HCT116 (cell line): ENCODE measurements at places on chromosomes 3 and 15. TPM values are rescaled to one million over a fixed set of nuclear protein-coding genes. Genes with fewer than 3 reads are reported as not detected.

The EPHA6 gene
- total RNA-seq: not detected

The EOMES gene
- 1.4 TPM for total RNA-seq

The RNU5B-1 gene
- not detected for total RNA-seq

DNA sequence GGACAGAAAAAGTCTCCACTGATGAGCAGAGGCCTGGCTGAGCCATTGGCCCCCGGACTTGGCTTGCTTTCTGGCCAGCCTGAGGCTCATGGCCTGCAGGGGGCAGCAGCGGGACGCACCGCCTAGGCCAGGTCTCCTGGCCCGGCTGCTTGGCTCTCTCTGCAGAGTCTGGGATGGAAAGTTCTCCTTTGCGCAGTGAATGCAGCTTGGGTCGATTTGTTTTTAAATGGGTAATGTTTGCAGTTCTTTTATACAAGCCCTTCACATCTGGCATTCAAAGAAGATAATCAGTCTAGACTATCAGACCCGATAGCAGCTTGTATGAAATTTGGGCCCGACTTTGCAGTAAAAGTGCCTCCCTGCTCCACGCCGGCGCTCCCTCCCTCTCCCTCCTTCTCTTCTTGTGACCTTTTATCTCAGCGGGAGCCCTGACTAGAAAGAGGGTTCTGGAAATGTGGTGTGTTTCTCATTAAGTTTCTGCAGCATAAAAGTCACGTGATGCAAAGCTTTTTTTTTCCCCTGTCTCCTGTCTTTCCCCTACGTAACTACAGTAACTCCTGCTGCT, 59.9 kb downstream of the ZNF621 start:
- no peaks in the 10 kb centered on the region for H3K36me3 ChIP-seq
- H3K27me3 ChIP-seq: no peaks in the 10 kb centered on the region
- H3K4me1 ChIP-seq: no peaks in the 10 kb centered on the region
- no peak overlapping the region for H3K27ac ChIP-seq
- no peak overlapping the region for H3K4me3 ChIP-seq

- no peak for DNase-seq
- H3K4me3 ChIP-seq: no peak overlapping the region
These were observed 147.5 kb downstream of the FILIP1L start for GRCh38 chr3:99966662-99967416.

DNA sequence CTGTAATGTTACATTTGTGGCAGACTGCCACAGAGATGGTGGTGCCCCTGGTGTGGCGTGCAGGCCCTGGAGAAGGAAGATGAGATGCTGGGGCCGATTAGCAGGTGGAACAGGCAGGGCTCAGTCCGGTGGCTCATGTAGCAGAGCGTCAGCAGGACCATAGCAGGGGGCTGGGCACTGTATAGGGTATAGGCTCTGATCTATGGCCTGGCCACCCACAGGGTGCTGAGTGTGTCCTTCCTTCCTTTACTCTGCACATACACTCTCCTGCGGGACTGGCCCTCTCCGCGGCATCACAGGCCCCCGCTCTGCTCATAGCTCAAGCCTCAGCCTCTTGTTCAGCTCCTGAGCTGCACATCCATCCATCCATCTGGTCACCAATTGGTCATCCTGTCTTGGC, 143.6 kb downstream of the OPA1 start:
- no peaks in the 10 kb centered on the region for H3K36me3 ChIP-seq
- H3K27me3 ChIP-seq: no peaks in the 10 kb centered on the region
- H3K4me3 ChIP-seq: no peak overlapping the region
- H3K27ac ChIP-seq: no peak overlapping the region
- peaks cover 11% of the 10 kb centered on the region for H3K4me1 ChIP-seq

- H3K4me1 ChIP-seq: no peaks in the 10 kb centered on the region
- H3K36me3 ChIP-seq: no peaks in the 10 kb centered on the region
- H3K27ac ChIP-seq: no peak overlapping the region
- no peak for DNase-seq
These were observed 33.8 kb downstream of the ALDH1L1 start for GRCh38 chr3:126146525-126147146.
